ENCODE measurements at places on chromosomes 6 and 20.

GRCh38 chr6:88908598-88909548, 54.5 kb downstream of the RNGTT start:
- no peak for DNase-seq

DNA sequence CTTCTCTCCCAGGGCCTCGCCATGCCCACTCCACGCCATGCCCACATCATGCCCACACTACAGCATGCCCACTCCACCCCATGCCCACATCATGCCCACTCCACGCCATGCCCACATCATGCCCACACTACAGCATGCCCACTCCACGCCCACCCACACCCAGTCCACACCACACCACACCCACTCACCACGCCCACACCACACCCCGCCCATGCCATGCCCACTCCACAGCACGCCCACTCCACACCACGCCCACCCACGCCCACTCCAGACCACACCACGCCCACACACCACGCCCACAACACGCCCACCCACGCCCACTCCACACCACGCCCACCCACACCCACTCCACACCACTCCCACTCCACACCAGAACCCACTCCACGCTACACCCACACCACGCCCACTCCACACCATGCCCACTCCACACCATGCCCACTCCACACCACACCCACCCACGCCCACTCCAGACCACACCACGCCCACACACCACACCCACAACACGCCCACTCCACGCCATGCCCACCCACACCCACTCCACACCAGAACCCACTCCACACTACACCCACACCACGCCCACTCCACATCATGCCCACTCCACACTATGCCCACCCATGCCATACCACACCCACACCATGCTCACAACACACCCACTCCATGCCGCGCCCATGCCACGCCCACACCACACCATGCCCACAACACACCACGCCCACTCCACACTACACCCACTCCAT, 88.6 kb downstream of the ERMARD start:
- DNase-seq, result no peak

GRCh38 chr6:39653612-39654011, 71.6 kb downstream of the KIF6 start:
- DNase-seq, result no peak

DNA sequence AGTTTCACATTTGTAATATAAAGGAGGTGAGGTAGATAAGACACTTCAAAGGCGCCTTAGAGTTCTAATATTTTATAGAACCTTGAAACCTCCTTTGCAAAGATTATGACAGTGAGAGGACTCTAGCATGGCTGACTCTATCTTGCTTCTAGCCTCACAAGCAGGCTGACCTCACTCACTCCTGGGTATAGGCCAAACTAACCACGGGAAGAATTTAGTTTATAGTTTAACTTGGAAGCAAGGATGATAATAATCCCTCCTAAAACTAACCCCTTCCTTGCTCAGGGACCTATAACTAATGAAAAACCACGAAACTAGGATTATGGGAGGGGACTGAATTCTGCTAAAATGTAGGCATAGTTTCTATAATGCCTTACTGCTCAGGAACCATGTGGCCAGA, 84.3 kb downstream of the FILIP1 start:
- no peak for DNase-seq

GRCh38 chr6:7180751-7181150, 73.0 kb downstream of the RREB1 start:
- DNase-seq, result no peak

DNA sequence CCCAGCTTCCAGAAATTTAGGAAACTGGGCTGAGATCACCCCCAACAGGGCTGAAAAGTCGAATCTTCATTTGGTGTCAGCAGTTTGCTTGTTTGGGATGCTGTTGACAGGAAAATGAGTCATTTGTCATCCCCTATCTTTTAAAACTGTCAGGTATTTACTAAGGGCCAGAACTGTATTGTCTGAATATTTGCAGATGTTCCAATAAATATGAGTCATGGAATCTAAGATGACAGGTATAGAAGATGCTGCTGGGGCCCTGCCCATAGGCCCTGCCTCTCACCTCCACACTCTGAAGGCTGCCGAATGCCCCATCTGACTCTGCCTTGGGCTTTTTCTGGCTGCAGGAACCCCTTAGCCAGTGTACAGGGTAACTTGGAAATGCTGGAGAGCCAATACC, 3.9 kb downstream of the ETV7 start:
- peak; percentile 30 for DNase-seq

- no peak for DNase-seq
These were observed 24.6 kb downstream of the STK4 start for GRCh38 chr20:44990957-44991356.

- DNase-seq, result no peak
These were observed 110.1 kb downstream of the ASXL1 start for GRCh38 chr20:32468313-32468640.

- DNase-seq, result peak; percentile 86
These were observed 52.0 kb upstream of the MTHFD1L start for GRCh38 chr6:150813319-150813992.

- no peak for DNase-seq
These were observed 9.3 kb upstream of the DTD1 start for GRCh38 chr20:18578581-18578980.

GRCh38 chr6:15496345-15497131, 166.3 kb downstream of the DTNBP1 start:
- peak; percentile 2 for DNase-seq

GRCh38 chr6:39377539-39377950, 55.0 kb upstream of the KCNK16 start:
- peak; percentile 43 for DNase-seq

DNA sequence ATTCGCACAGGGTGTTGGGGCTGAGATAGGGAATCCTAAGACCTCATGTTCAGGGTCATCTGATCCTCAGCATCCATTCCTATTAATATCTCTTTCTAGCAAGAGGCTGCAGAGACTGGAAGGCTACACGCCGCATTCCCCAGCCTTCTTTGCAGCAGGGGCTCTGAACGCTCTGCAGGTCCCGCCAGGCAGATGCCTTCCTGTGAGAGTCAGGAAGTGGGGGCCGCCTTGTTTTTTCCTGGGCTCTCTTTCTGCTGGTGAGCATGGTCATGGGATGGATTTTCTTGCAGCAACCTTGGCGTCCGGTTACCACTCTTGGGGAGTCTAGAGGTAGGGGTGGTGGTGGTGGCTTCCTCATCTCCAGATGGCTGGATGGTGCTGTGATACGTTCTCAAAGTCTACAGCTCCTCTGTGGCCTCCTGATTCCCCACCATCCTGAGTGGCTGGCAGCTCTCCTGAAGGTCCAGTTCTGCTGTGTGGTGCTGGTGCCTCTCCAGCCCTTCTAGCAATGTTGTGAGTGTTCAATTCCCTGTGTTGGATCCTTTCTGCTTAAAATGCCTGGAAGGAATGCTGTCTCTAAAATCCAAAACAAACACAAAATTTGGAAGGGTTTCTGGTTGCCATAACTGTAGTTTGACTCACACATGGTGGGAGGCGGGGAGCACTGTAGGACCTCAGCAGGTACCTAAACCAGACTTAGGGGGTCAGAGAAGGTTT, 111.9 kb downstream of the CEBPB start:
- DNase-seq, result no peak

DNA sequence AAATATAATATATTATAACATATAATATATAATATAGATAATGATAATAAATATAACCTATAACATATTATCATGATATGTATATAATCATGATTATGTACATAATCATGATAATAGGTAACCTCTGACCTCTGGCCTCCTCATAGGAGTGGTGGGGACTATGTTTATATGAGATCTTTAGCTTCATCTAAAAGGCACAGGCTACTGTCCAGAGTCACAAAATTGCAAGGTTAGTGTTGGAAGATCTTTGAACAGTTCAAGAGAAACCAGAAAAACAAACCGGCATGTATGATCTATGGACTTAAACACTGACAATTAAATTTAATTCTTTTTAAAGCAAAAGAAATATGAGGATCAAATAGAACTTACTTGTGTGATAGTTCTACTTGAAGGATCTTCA, 55.7 kb upstream of the TINAG start:
- DNase-seq, result no peak

DNA sequence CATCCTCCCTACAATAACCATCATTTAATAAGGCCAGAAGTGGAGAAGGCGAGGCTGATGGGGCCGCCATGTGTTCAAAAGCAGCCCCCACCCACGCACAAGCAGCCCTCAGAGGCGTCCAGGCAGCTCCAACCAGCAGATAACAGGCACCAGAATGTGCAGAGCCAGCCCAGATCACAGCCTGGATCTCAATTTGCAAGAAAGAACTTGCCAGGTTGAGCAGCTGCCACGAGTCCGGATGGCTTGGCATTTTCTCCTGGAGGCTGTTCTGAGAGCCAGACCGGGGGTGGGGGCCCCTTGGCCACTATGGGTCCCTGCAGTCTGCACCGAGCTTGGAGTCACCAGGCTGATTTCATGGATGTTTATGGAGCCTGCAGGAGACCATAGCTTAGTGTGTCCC, 338.1 kb downstream of the PREX1 start:
- no peak for DNase-seq

GRCh38 chr20:3430376-3431069, 23.1 kb upstream of the DNAAF9 start:
- DNase-seq, result no peak

- no peak for DNase-seq
These were observed 235.3 kb downstream of the TMEM242 start for GRCh38 chr6:157087974-157088373.

DNA sequence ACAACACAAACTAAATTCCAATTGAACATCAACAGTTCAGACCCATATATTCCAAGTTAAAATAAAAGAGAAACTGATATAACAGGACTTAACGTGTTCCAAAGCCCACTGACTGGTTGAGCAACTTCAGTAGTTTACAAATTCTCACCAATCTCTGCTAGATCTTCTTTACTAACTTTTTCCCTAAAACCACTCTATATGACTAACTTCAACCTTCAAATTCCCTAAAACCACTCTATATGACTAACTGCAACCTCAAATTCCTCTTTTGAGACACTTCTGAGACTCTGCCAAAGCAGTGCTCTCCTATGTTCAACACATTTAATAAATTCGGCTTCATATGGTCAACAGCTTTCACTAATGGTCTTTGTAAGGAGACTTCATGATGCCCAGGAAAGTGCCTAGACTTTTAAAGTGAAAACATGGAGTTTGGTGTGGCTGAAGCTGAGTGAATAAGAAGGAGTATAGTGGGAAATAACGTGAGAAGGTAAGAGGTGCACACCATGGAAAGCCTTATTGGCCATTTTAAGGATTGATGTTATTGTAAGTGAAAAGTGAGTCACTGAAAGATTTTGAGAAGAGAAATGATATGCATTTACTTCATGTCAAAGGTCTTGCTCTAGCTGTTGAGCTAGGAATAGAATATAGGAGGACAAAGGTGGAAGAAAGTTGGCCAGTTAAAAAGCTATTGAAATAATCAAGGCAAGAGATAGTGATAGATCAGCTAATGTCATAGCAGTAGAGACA, 134.0 kb upstream of the HCRTR2 start:
- no peak for DNase-seq

DNA sequence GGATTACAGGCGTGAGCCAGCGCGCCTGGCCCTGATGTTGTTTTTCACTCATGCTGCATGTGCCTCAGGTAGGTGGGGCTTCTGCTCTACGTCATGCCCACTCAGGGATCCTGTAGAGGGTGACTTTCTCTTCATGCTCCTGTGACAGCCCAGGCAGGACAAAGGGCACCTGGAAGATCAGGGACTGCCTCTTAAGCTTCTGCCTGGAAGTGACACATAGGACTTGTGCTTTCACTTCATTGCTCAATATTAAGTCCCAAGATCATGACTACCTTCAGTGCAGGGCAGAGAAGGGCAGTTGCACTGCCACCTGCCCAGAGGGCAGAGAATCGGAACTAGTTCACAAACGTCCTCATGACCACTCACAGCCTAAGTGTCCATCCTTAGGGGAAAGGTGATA, 249.5 kb upstream of the SULF2 start:
- no peak for DNase-seq

GRCh38 chr6:105402090-105402938, 568 bp downstream of the PREP start:
- peak; percentile 53 for DNase-seq

DNA sequence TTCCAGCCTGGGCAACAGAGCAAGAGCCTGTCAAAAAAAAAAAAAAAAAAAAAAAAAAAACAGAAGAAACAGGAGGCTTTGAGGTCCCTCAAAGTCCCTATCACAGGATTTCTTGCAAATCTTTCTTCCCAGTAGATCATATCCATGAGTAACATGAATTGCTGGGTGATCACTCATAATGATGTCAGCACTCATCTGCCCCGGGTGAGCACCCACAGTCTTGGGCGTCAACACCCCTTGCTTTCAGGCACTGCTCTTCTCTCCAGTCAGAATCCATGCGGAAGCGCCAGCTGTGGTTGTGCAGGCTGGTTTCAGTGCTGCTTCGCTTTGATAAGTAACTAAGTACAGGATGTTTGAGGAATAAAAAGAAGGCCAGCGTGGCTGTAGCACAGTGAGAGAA, 40.2 kb upstream of the INSM1 start:
- DNase-seq, result no peak

DNA sequence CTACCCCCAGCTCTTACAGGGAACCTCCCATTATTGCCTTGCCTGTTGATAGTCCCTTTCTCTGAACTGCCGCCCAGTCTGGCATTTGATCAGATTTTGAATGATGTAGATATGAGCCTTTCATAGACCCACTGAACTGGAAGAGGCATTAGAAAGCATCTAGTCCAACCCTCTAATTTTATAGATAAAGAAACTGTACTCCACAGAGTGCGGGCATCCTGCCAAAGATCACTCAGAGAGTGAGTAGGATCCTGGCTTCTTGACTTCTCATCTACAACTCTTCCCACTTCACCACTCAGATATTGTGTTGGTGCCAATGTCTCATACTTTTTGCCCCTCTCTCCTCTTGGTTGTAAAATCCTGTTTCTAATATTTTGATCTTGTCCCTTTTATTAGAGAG, 179.2 kb upstream of the BMP2 start:
- DNase-seq, result no peak

- DNase-seq, result no peak
These were observed 1.2 kb upstream of the UFL1 start for GRCh38 chr6:96520171-96521115.

- DNase-seq, result no peak
These were observed 51.8 kb downstream of the CDK5RAP1 start for GRCh38 chr20:33349493-33349892.

- no peak for DNase-seq
These were observed 33.7 kb upstream of the ZBP1 start for GRCh38 chr20:57653910-57654309.

DNA sequence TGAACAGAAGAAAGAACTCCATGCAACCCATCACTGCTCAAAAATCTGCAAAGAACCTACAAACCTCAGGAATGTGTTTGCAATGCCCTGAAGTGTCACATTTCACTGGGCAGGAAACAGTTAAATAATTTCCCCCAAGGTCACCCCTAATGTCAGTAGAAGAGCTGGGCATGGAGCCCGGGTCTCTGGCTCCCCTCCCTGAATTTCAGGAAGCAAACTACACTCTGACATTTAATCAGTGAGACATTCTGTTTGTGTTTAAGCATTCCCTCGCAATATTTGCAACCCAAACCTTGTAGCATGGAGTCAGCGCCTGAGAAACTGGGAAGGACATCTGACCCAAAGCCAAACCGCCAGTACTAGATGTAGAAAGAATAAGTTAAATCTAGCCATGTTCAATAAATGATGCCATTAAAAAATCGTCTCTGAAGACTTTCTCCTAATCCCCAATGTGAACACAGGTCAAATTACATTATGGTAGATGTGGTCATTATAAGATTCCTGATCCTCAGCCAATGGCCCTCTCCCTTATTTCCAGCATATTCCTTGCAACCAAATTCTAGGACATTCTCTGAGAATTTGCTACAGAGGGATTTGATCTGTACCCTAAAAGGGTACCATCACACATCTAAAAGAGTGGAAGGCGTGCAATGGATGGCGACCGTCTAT, 91.2 kb upstream of the ADTRP start:
- DNase-seq, result no peak

- peak; percentile 84 for DNase-seq
These were observed 155.4 kb downstream of the NRN1 start for GRCh38 chr6:5851261-5851757.

Data from activated CD4-positive, alpha-beta T cell treated with anti-CD3 and anti-CD28 coated beads for 36 hours (primary cell).